ENCODE measurements at places on chromosomes 5 and 9. TPM values are rescaled to one million over a fixed set of nuclear protein-coding genes. Genes with fewer than 3 reads are reported as not detected.

DNA sequence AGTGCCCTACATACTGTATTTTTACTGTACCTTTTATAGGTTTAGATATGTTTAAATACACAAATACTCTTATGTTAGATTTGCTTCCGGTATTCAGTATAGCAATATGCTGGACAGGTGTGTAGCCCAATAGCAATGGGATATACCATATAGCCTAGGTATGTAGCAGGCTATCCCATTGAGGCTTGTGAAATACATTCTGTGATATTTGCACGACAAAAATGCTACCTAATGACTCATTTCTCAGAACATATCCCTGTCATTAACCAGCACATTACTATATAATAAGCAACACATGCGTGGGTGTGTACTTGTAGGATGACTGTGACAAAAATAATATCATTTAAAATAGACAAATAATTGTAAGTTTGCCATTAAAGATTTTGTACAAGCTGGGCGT is 208.8 kb downstream of the MRPS30 start:
- DNase-seq, result no peak

DNA sequence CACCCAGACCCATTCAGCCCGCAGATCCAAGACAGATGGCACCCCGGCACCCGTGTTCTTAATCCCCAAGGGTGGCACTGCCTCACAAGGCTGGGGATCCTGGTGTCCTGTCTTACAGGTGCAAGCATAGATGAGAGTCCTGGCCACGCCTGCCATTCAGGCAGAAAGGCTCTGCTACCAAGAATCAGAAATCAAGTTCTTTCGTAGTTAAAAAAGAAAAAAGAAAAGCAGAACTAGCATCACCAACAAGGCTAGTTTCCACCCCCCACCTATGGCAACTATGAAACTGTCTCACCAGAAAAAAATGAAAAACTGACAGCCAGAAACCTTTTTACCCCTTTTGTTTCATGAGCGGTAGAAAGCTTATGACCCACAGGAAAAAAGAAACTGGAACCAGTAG is 170.4 kb downstream of the SYK start:
- no peak for DNase-seq

- DNase-seq, result no peak
Observed at GRCh38 chr5:124659798-124660197, 86.6 kb downstream of the ZNF608 start.

- DNase-seq, result no peak
Observed at GRCh38 chr9:13735181-13735580, 455.7 kb upstream of the MPDZ start.

DNA sequence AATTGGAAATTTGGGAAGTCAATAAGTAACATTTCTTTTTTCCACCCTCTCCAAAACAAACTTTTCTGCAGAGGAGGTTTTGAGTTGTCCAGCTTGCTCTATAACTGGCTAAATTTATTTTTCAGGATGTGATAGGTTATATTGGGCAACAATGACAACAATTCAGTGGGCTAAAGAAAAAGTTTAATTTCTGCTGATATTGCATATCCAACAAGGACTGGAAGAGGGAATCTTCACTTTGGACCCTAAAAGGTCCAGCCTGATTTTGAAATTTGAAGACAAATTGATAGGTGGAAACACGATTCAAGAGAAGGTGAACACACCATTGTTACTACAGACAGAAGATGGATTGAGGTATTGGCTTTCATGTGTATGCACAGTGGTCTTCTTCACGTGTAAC is 393.1 kb downstream of the BRINP1 start:
- DNase-seq, result no peak

GRCh38 chr5:6397536-6398269 is 19.4 kb upstream of the MED10 start:
- DNase-seq, result no peak

- no peak for DNase-seq
Observed at GRCh38 chr5:137989419-137989818, 43.5 kb downstream of the FAM13B start.

DNA sequence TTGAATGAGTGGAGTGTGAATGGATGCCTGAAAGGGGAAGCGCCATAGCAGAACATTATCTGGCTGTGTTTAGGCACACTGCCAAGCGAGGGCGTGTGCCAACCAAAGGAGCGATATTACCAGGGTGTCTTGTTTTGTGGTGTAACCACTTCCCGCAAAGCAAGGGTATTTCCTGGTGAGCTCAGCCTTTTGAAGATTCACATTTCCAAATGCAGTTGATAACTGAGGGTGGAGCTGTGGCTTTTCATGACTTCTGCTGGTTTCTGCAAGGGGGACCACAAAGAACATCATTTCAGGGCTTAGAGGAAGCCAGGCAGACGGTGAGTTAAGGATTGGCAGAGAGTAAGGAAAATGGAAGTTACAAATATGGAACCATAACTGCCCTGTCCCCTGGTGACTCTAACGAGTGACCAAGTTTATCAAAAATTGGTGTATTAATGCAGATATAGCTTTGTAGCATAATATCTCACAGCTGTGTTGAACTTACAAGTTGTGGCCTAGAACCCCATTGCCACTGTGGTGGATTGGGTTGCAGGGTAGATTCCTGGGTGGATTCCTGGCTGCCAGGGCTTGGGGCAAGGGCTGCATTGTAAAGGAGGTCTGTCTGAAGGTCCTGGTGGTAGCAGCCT is 71.4 kb downstream of the RALGPS1 start:
- DNase-seq, result peak; percentile 97

GRCh38 chr5:32551865-32552264 is 33.5 kb upstream of the SUB1 start:
- no peak for DNase-seq

DNA sequence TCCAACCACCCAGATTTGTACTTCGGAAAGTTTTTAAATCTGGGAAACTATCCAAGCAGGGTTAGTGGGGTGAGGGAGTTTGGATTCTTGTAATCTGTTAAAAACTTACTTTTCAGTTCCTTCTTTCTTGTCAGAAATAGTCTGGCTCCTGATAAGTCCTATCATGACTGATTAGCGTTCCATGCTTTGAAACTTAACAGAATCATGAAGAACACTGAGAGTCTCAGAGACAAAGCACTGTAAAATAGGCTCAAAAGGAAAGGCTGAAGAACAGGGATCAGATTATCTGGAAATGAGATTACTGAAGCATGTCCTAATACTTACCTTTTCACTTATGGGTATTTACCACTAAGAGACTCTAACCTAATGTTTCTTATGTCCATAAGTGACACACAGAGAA is 242.5 kb downstream of the ARRDC3 start:
- DNase-seq, result no peak

DNA sequence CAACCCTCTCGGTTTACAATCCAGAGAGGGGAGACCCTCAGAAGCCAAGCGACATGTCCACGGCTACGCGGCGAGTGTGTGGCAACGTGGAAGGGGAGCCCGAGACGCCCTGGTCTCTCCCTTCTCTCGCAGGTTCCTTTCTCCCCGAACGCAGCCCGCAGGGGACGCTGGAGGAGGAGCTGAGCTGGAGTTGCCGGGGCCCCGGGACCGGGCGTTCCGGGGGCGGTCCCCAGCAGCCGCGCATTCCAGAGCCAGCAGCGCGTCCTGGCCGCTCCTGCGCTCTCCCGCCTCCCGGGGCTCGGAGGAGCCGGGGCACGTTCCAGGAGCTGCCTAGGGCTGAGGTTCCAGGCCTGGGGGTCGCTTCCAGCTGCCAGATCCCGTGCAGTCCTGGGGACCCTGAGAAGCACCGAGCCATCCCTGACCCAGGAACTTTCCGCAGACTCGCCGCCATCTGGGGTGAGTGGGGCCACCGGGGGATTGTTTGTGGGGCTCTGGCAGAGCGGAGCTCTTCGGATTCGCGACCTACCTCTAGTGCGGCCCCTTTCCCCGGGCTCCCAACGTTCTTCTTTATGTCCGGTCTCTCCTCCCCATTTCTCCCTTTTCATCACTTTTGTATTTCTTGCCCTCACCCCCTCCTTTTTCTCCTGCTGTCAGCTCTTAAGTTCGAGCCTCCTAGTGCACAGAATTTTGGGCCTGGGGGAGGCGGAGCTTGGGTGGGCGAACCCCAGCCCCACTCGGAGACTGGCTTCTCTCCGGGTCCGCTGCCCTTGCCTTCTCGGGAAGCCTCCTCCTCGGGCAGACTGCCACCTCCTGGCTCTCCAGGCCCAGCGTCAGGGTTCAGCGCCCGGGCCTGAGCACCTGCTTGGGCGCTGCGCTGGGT is at the start of gene SMIM3:
Gene SMIM3 (plus strand): TSS at position 241 of the 880 bp plus-strand sequence. CDS start 16,684 bp downstream, outside the sequence.
- DNase-seq, result peak; percentile 79

- no peak for DNase-seq
Observed at GRCh38 chr5:26310415-26310814, 728.0 kb downstream of the CDH9 start.

- DNase-seq, result peak; percentile 73
Observed at GRCh38 chr9:5949103-5949699, 58.5 kb downstream of the MLANA start.

DNA sequence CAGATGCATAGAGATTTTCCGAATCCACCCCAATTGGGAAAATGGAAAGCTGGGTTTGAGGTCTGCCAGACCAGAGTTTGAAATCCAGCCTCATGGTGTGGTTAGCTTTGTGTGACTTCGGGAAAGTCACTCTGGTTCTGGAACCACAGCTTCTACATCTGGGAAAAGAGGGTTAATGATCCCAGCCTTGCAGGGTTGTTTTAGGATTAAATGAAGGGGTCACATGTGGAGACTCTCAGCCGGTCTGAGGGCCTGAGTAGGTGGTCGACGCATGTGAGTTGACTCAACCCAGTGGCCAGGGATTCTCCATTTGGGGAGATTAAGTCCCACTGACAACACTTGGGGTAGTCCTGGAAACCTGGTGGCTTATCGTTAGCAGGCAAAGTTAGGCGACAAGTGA is 6.1 kb downstream of the ZNF618 start:
- no peak for DNase-seq

DNA sequence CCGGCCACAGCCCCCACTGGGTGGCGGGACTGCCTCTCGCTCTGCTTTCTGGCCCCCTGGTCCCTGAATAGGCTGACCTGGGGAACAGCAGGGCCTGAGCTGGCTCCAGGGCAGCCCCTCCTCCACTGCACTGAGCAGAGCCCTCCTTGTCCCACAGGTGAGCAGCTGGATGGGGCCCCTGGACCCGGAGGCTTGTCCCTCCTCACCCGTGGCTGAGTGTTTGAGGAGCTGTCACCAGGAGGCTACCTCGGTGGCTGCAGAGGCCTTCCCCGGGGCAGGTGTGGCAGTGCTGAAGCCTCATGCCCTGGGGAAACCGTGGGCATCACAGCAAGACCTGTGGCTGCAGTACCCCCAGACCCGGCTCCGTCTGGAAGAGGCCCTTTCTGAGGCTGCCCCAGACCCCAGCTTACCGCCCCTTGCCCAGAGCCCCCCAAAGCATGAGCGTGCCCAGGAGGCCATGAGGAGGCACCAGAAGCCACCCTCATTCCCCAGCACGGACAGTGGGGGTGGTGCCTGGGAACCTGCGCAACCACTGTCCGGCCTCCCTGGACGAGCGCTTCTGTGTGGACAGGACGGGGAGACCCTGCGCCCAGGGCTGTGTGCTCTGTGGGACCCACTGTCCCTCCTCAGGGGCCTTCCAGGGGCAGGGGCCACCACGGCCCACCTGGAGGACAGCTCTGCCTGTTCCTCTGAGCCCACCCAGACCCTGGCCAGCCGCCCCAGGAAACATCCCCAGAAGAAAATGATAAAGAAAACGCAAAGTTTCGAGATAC is 28.5 kb upstream of the LRRC14B start:
- DNase-seq, result no peak

DNA sequence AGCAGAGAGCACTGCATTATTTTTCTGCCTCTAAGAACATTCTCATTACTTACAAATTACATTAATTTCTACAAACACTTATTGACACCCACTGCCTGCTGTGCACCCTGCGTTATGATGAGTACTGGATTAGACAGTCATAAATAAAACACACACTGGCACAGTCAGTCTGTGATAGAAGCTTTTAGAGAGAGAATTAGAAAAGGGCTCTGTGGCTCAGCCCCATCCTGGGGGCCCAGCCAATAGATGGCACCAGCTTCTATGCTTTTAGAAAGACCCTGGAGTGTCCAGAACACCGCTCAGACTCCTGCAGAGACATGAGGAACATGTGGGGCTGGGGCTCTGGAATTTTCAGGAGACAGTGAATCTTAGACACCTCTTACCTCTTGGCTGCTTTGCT is 61.0 kb upstream of the RAPGEF1 start:
- no peak for DNase-seq

DNA sequence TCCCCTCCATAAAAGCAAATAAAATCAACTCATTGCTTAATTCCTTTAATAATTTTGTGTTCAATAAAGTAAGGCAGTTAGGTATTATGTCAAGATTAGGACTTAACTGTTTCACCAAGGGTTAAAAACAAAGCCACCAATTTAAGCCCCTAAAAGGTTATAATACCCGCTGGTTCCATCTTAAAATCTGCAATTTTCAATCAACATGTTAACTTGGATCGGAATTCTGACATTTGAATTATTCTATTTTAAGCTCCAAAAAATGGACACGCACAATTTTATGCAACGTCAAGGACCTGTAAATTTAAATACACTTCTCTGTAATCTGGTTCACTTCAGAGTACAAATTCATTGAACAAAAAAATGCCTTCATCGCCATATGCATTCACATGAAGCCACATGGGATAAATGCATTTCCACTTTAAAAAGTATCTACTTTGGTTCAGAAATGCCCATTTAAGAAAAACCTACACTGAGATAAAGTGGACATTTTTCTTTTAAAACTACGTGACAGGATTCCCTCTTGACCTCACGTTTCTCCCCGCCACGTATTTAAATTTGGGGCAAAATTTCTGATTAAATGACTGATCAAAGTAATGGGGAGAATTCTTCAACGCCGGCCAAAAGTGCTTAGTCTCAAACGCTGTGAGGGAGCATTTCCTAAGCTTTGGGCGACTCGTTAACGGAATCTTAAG is 721 bp downstream of the GIN1 start:
- DNase-seq, result no peak

DNA sequence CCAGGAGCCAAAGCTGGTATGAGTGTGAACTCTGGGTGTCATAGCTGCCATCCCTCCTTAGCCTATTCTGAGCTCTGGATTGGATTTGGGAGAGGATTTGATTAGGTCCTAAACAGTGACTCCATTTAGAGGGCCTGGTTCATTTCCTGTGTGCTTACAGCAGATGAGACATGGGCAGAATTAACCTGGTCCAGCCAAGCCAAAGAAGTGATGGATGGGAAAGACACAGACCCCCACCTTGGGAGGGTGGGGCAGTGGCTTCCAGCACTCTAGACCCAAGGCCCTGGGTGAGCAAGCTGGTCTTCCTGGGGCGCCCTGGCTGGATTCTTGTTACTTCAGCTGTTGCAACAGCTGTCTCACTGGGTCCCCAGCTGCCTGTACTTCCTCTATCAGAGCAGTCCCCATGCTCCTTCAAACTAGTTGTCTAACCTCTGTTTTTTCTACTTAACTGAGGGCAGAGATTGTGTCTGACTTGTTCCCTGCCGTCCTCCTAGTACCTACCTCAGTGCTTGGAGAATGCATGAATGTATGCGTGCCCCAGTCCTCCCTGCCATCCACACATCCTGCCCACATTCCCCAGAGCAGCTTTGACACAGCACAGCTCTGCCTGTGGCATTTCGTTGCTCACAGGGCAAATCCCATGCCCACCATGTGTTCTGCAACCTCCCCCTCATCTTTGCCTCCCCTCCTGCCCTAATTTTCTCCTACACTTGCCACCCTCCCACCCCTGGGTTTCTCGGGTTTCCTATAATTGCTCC is 115.9 kb downstream of the RGS3 start:
- DNase-seq, result peak; percentile 71

The EIF4E1B gene
- total RNA-seq, result not detected

The LOX gene
- total RNA-seq, result 37.7 TPM

The MEIKIN gene
- total RNA-seq, result not detected

The SLC1A1 gene
- 14.7 TPM for total RNA-seq

The TEX48 gene
- not detected for total RNA-seq

The FAXDC2 gene
- total RNA-seq, result 3.4 TPM

The JADE2 gene
- 19.8 TPM for total RNA-seq

The CCDC192 gene
- not detected for total RNA-seq

The SLC36A2 gene
- total RNA-seq, result not detected

The EDIL3 gene
- total RNA-seq, result 109 TPM

The SPATA31E1 gene
- total RNA-seq, result not detected

The HAVCR2 gene
- 3.9 TPM for total RNA-seq

The NR6A1 gene
- total RNA-seq, result 1.4 TPM

Data from M059J (cell line).